ENCODE measurements at places on chromosomes 13 and 19.

DNA sequence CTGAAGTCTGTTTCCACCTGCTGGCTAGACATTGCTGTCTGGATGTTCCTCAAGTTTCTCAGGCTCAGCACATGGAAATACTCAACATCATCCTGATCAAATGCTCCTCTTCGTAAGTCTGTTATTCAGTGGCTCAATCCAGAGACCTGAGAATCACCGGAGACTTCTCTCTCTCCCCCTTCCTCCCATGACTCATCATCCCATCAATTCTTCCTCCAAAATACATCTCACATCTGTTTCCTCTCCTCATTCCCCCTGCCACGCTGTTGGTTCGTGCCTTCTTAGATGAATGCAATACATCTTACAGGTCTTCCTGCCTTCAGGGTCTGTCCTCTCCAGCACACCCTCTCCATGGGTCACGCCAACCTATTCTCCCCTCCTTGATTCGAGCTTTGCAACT lies 7.4 kb upstream of the RXFP2 start:
- no peak for DNase-seq

DNA sequence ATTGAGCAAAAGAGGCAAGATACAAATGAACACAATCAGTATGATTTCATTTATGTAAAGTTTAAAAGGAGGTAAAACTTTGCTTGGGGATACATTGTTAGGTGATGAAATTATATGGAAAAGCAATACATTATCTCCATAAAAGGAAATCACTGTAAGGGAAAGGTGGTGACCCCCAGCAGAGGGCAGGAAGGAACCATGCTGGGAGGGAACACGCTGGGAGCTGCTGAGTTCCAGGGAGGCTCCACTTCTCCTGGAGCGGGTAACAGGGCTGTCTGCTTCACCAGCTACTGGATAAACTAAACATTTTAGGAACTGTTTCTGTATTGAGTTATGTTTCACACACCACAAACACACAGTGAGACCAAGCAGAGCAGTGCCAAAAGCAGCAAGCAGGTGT lies 91.2 kb downstream of the KATNAL1 start:
- no peak for DNase-seq

GRCh38 chr19:31294189-31294588 lies 55.0 kb downstream of the TSHZ3 start:
- no peak for DNase-seq

DNA sequence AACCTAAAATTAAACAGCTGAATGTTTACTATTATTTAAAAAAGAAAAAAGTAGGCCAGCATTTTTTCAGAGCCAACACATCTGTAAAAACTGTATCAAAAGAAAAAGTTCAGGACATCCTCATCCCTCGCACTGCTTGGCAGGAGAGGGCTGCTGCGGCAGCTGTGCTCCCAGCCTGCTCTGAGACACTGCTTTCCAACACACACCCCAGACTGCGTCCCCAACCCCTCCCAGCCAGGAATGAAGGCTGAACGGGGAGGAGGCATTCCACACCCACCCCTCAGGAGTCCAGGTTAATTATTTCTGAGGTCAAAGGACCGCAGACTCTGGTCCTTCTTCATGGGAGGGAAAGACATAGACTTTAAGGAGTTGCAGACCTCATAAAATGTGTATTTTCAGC lies 43.1 kb downstream of the COL4A1 start:
- no peak for DNase-seq

DNA sequence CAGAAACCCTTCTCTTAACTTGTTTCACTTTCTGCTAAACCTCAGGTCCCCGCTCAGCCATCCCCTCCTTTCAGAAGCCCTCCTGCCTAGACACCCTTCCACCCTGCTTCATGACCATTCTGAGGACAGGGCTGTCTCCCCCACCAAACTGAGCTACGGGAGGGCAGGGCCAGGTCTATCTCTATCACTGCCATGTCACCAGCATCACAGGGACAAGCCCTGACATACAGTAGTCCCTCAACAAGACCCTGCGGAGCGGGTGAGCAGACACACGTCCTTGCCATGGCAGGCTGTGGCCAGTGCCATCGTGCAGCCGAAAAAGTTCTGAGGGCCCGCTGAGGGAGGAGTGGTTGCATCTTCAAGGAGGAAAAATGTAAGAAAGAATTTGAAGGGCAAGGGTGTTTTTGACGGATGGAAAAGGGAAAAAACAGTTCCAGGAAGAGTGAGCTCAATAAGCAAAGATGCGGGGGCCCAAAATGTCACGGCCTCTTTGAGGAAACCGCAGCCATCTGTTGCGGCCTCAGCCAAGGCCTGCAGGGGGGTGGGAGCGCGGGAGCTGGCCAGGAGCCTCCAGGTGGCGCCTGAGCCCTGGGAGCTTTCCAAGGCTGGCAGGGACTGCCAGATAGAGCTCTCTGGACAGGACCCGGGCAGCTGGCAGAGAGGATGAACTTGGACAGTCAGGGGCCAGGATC lies 8.1 kb downstream of the PTGIR start:
- no peak for DNase-seq

GRCh38 chr19:13881251-13881691 lies 4.3 kb downstream of the NANOS3 start:
- no peak for DNase-seq
